ENCODE measurements at places on chromosomes 16 and 17.

DNA sequence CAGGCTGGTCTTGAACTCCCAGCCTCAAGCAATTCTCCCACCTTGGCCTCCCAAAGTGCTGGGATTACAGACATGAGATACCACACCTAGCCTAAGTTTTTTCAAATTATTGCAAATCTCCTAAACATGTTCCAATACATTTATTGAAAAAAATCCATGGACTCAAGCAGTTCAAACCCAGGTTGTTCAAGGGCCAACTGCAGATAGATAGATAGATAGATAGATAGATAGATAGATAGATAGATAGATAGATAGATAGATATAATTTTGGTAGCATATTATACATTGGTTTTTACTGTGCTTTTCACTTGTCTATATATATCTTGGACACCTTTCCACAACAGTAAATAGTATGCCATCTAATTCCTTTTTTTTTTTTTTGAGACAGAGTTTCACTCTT is 20.9 kb upstream of the RBBP6 start:
- DNase-seq: no peak

DNA sequence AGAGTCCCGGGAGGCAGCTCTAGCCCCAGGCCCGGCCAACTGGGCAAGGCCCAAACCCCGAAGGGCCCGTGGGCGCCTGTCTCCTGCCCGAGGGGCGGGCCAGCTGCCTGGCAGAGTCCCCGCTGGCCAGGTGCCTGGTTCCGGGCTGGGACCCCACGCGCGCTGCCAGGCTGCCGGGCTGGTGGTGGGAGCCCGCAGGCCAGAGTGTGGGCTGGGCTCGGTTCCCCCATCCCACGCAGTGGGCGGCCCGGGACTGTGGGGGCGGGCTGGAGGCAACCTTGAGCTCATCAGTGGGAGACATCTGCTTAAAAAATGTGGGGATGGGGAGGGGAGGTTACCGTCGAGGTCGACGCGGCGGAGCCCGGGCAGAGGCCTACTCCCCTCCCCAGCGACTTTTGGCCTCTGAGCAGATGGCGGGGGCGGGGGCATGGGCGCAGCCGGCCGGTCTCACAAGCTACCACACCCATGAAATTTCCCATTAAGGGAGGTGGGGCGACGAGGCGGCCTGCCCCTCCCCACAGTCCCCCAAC is 176.4 kb upstream of the GSE1 start:
- no peak for DNase-seq

- DNase-seq: no peak
Observed at GRCh38 chr16:18933501-18933900, 7.3 kb upstream of the SMG1 start.

DNA sequence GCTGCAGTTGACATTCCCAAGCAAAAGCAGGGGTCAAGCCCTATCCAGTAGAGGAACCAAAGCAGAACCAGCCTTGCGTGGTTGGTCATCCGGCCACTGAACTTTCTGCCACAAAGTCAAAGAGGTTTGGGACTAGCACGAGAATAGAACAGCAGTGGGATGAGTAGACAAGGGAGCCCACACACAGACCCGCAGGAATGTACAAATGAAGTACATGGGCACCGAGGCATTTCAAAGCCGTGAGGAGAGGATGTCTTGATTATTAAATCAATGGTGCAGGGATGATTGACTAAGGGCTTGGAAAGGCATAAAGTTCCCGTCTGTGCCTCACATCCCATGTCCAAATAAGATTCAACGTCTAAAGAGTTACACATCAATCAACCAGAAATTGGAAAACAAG is 81.8 kb upstream of the TBC1D3K start:
- no peak for DNase-seq

DNA sequence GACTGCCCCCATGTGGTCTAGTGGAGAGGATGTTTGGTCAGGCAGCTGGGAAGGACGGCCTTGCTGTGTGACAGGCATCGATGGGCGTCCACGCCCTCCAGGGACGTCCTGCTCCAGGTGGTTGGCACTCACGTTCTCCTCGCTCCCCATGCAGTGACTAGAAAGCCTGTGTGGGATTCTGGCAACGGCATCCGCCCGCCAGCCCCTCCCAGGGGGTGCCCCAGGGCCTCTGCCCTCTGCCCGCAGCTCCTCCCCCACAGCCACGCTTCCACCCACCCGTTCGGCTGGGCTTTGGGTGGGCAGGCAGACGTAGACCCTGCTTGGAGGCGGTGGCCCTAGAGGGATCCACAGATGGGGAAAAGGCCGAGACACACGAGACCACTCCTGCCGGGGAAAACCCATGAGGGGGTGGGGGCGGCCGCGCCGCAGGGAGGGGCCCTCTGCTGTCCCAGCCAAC is 4.7 kb upstream of the IL17C start:
- no peak for DNase-seq

GRCh38 chr17:57916925-57917858 is 38.0 kb downstream of the CUEDC1 start:
- DNase-seq: peak; percentile 61

Measured in midbrain (tissue), 1 donor.